ENCODE measurements at places on chromosomes 11 and 22. TPM values are rescaled to one million over a fixed set of nuclear protein-coding genes. Genes with fewer than 3 reads are reported as not detected.

- DNase-seq, result no peak
Measured at GRCh38 chr11:20731676-20732215, 62.4 kb downstream of the NELL1 start.

GRCh38 chr11:87722756-87723565, 452.3 kb downstream of the RAB38 start:
- DNase-seq, result no peak

- no peak for DNase-seq
Measured at GRCh38 chr11:3058753-3059664, 1.8 kb upstream of the CARS1 start.

DNA sequence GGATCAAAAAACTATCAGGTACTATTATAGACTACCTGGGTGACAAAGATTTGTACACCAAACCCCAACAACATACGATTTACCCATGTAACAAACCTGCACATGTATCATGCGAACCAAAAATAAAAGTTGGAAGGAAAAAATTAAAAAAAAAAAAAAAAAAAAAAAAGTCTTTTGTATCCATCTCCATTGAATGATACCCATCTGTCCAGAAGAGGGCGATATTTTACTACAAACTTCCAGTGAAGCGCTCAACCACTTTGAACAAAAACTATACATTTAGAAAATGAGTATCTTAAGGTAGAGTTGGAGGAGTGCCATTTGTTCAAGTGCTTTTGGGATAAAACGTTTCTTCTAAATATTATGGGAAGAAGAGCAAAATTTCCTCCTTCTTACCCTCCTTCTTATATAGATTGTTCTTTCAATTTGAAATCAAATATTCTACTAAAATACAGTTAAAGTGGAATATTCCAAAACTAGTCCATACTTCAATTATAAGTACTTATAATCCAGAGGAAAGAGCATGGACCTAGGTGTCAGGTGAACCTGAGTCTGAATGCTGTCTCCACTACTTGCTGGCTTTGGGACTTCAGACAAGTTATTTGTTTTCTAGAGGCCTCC, 23.3 kb downstream of the ARL14EP start:
- peak; percentile 75 for DNase-seq

DNA sequence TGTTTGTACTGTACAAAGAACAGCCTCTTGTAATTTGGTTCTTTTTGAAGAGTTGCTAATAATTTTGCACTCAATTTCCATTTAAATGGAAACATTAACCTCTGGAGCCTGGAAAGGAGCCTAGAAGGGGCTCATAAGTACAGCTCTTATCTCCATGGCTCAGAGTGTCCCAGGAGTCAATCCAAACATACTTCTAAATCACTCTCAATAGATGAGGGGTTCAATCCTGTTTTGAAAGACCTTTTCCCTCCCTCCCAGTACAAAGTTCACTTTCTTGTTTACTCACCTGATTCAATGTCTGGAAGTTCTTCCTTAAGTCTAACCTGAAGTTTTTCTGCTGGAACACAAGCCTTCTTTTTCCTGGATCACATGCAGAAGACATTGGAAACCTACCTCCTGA, 273.0 kb upstream of the PLET1 start:
- DNase-seq, result no peak

- DNase-seq, result no peak
Measured at GRCh38 chr11:39425226-39425625, 2034.2 kb downstream of the LRRC4C start.

GRCh38 chr11:6671991-6672390, 11.1 kb downstream of the MRPL17 start:
- no peak for DNase-seq

DNA sequence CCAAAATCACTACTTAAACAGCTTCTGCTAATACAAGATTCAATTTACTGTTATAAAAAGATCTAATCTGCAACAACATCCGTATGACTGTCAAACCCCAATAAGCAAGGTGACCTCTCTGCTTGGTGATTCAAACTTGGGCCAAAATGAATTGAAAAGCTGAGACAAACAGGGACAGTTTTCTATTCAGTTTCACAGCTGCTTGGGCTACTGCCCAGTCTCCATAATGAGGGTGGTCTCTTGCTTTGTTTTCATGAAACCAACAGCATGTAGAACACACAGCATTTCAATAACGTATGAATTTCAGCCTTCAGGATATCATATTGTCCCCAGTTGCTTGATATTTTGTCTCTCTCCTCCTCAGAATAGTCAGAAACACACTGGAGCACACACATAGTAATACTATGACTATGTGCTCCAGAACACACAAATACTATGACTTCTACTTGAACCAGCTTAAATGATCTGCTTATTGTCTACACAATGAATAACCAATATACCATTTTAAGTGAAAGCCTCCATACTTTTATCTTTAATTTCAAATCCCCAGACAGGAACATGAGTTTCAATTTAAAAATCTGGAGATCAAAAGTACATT, 285.0 kb downstream of the TTC28 start:
- no peak for DNase-seq

GRCh38 chr11:449889-450808, at the start of gene PTDSS2:
Gene PTDSS2 (plus strand): TSS chr11:450279. CDS start chr11:450456, 177 bp downstream.
- DNase-seq, result peak; percentile 94

COMMD9 gene
- polyA plus RNA-seq, result 83.7 TPM

DNA sequence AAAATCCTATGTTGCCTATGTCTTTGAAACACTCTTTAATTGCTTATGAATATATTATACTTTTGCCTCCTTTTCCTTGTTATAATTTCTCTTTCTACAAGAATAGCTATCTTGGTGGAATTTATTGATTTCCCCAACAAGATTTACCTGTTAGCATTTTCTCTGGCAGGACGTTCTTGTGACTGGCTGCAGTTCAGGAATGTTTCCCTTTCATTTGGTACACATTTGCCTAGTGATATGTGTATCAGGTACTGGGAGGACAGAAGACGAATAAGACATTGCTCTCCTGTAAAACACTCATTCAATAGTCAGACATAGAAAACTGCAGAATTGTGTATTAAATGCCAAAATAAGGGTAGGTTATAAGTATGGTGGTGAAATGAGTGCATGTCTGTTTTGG, 279.9 kb downstream of the FAT3 start:
- DNase-seq, result no peak

KCNQ1 gene
- polyA plus RNA-seq, result 9.1 TPM

KCNJ4 gene
- 0.18 TPM for polyA plus RNA-seq

- no peak for DNase-seq
Measured at GRCh38 chr11:63563201-63564055, at the start of gene PLAAT2. Gene PLAAT2 (minus strand): TSS chr11:63563379. CDS start chr11:63563324, 55 bp downstream.

MYEOV gene
- 5.0 TPM for polyA plus RNA-seq

GRCh38 chr11:17934194-17934593, 78.7 kb downstream of the SERGEF start:
- no peak for DNase-seq

- no peak for DNase-seq
Measured at GRCh38 chr11:77036398-77036797, 2.2 kb downstream of the B3GNT6 start.

GRCh38 chr11:121337740-121338272, 45.2 kb downstream of the SC5D start:
- DNase-seq, result no peak

TTLL1 gene
- polyA plus RNA-seq, result 18.7 TPM

- DNase-seq, result no peak
Measured at GRCh38 chr11:132140056-132140455, 769.6 kb downstream of the NTM start.

OR51B2 gene
- not detected for polyA plus RNA-seq

- DNase-seq, result no peak
Measured at GRCh38 chr22:22786301-22787115, 101.1 kb upstream of the IGLL5 start.

OVOL1 gene
- 11.0 TPM for polyA plus RNA-seq

GRCh38 chr11:126331286-126331685, 24.2 kb upstream of the ST3GAL4 start:
- no peak for DNase-seq

- DNase-seq, result no peak
Measured at GRCh38 chr11:117998664-117999353, 12.6 kb downstream of the IL10RA start.

DNA sequence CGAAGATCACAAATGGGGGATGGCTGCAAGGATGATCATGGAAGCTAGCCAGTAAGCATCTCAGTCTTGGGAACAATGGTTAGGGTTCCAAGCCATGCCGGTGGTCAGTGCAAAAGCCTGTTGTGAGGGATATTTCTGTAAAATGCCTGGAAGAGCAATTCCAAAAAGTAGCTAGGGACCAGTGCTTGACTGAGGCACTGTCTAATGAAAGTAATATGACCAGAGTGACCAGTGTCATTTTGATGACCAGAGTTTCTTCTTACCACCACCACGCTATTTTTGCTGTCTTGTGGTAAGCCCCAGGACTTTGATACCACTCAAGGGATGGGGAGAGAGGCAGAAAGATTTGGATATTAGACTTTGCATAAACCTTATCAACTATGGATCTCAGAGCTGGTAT, 18.4 kb downstream of the GDPD4 start:
- DNase-seq, result no peak

DNA sequence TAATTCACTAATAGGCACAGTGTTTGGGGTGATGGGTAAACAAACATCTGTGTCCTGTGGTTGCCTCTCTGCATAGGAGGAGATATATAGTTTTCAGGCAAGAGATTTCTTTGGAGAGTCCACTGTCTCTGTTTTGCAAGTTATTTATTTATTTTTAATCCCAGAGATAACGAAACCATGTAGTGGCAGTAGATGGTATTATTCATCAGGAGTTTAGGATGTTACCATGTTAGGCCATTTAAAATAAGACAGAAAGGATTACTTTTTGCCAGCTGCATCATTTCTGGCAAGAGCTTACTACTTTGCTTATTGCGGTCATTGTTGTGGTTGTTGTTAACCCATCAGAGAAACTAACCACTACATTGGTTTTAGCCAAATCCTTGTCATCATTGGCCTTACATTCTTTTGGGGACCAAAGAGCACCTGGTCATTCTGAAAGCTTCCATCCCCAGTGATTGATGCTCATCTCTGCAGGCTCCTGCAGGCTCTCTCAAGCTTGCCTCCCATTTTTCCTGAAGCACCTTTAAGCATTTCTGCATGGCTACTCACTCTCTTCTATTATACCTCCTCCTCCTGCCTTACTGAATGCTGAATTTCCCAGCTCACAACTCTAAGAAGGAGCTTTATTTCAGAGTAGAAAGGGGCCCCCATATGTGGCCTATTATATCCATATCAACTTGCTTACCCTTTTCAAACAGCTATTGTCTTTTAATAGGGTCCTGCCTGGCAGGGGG, 84.4 kb downstream of the CSTPP1 start:
- no peak for DNase-seq

- DNase-seq, result no peak
Measured at GRCh38 chr11:20444535-20444934, 57.0 kb downstream of the PRMT3 start.

DNA sequence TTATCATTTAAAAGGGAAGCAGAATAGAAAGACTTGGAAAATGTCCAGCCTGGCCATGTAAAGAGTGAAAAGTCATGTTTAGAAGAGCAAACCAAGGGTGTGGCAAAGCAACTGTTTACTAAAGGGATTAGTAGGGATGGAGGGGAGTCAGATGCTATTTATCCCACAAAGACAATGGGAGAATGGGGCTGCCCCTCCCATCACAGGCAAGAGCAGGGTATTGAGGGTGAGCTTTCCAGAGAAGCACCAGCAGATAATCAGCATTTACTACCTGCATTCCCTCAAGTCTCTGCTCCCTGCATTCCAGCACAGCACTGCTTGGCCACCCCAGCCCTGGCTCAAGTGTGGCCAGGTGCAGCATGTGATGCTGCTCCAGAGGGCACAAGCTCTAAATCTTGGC, 18.5 kb upstream of the QSER1 start:
- DNase-seq, result no peak

DNA sequence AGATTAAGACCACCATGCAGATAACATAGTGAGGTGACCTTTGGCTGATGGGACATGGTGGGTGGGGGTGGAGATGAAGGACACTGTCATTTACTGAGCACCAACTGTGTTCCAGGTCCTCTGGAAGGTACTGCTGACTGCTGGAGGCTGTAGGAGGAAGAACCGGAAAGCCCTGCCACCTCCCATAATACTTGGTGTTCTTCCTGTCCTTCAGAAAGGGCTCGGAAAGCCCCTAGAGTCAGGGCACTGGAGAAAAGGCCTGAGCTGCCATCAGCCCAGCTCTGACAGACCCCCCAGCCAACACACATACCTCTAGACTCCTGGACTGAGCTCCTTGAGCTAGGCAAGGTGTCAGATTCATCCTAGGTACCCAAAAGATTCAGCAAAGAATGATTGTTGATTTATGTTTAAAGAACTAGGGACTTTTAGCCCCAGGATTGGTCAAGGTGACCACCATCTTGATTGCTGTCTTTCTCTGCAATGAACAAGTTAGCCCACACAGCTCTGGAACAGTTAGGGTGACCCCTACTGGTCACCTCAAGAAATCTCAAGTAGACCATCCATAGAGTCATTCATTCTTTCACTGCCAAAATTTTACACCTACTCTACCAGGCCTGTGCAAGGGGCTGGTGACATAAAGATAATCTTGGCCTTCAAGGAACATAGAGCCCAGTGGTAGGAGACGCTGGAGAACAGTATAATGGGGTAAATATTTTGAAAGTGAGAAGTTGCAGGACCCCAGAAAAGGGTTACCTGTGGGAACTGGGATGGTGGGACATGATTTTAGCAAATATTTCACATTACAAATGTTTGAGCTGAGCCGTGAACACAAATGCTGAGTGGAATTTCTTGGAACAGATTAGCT, 39.4 kb downstream of the IRAG1 start:
- DNase-seq, result peak; percentile 59

PHF5A gene
- 46.5 TPM for polyA plus RNA-seq

DNA sequence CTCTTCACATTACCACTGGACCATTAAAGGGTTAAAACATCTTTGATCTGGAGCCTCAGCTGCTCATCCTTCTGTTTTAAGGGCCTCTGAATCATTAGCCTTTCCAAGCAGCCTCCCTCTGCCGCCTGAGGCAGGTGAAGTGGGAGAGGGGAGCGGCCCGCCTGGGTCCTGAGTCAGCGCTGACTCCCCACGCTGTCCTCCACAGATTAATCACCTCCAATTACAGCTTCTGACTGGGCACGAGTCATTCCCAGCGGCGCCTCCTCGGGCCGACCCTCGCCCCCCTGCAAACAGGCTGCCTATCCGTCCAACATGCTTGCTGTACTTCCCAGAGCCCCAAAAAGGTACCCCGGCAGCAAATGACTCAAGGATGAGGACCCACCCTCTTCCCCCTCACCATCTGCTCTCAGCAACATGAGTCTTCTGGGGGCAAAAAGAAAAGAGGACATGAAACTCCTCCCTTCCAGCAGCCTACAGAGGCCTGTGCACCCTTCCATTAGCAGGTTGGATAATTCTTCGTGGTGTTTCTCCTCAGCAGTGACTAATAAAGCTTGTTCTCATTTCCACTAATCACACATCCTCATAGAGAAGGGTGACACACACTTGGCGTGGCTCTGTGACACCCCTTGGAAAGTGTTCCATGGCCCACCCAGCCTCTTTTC, 44.3 kb upstream of the JAM3 start:
- no peak for DNase-seq

GRCh38 chr11:44451706-44452105, 113.8 kb upstream of the CD82 start:
- DNase-seq, result no peak

- DNase-seq, result no peak
Measured at GRCh38 chr22:48834404-48834803, 993.3 kb downstream of the BRD1 start.

- no peak for DNase-seq
Measured at GRCh38 chr22:47059076-47059475, 296.6 kb downstream of the TBC1D22A start.

GRCh38 chr22:37462983-37463382, 23.2 kb downstream of the MFNG start:
- peak; percentile 74 for DNase-seq

- no peak for DNase-seq
Measured at GRCh38 chr22:26568207-26568706, 21.7 kb downstream of the TPST2 start.

LRRC74B gene
- 0.27 TPM for polyA plus RNA-seq

Measured in left kidney (tissue), 8 donors.